ENCODE measurements at places on chromosomes 2 and 18. TPM values are rescaled to one million over a fixed set of nuclear protein-coding genes. Genes with fewer than 3 reads are reported as not detected.

SCRN3 gene
- 10.7 TPM for total RNA-seq

DNA sequence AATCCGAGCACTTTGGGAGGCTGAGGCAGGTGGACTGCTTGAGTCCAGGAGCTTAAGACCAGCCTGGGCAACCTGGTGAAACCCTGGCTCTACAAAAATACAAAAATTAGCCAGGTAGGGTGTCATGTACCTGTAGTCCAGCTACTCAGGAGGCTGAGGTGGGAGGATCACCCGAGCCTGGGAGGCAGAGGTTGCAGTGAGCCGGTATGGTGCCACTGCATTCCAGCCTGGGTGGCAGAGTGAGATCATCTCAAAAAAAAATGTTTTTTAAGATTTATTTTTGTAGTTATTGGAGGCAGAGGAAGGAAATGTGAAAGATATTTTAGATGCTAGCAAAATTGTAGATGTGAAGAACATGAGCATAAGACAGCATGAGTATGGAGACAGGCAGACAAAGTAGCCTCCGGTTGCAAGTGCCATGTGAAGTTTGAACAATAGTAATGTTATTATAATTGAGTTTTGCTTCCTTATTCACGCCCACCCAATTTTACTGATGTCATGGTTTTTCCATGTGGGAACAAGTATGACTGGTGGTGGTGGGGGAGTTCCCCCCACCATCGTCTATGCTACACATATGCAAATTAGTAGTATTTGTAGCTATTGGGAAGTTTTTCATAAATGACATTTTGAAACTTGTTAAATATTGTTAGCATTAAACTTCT lies 18.0 kb downstream of the REL start:
- peak; percentile 77 for DNase-seq

ACADL gene
- total RNA-seq = not detected

DNA sequence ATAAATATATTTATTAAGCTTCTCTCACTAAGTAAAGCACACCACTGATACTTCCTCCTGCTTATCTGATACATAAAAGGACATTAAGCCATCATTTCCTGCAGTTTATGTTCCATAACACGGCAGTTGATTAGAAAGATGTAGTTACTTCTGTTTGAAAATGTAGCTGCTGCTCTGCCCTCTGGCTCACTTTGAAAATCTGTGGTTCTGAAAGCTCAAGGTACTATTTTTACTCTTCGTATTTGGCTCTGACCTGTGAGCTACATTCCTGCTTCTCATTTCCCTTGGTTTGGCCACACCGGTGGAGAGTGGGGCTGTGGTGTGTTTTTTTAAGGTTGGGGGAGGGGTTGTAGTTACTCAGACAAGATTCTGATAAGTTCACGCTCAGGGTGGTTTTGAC lies 12.8 kb upstream of the TTN start:
- DNase-seq = peak; percentile 7

DNA sequence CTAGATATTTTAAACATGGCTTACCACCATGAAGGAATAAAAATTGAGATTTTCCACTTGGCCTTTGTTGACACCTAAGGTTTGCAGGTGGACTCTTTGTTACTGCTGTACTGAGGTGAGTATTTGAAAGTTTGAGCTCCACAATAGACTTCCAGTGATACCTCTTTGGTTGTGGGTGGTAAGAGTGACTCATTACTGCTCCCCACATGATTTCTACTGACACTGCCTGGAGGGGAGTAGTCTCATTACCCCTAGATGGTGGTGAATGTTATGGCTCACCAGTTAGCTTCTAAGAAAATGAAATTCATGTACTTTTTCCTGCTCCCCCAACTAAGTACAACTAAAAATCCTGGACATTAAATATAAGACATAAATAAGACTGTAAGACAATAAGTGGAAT lies 1183.1 kb upstream of the TMEFF2 start:
- DNase-seq = no peak

RBM44 gene
- 0.52 TPM for total RNA-seq

LBX2 gene
- total RNA-seq = not detected

DNA sequence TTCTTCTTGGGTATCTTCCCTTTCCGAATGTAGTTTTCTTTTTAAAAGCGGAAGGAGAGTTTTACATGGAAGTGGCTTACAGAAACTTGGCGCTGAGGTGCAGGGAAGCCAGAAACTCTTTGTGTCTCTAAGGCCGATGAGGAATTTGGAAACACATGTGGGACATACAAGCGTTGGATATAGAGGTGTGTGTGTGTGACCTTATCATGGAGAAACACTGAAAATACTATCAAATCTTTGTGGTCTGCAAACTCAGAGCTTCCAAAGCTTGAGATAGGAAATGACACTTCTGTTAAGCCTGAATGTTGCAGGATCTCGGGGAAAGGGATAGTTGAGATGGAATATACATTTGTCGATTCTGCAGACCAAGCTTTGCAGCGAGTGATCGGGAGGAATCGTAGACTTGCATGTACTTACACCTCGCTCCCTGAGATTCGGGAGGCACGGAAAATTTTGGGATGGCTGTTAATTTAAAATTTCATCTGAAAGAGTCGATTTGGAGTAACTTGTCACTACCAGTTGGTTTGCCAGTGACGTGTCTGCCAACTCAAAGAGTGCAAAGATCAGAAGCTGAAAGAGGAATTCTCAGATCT lies 1.0 kb downstream of the NAB1 start:
- DNase-seq = no peak

RGPD4 gene
- total RNA-seq = 0.19 TPM

FKBP7 gene
- 3.1 TPM for total RNA-seq

Measured in activated naive CD4-positive, alpha-beta T cell treated with anti-CD3 and anti-CD28 coated beads for 36 hours (primary cell).